ENCODE measurements at places on chromosomes 3 and 15.

DNA sequence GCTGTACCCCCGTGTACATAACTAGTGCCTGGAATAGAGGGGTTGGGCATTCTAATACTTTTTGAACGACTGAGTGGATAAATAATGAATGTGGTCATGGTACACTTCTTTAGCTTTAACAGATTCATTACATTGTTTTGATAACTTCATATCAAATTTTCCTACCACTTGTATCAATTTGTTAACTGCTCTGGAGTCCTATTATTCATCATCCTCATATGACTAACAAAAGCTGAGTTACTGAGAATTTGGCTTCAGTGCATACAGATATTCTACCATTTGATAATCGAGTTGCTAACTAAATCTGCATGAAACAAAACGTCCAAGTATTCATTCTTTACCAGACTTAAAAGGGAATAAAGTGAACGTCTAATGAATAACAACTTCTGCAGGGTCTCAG is 31.7 kb downstream of the FRMD5 start:
- DNase-seq: no peak

- DNase-seq: no peak
Observed at GRCh38 chr15:40936709-40937666, 7.8 kb downstream of the DLL4 start.

DNA sequence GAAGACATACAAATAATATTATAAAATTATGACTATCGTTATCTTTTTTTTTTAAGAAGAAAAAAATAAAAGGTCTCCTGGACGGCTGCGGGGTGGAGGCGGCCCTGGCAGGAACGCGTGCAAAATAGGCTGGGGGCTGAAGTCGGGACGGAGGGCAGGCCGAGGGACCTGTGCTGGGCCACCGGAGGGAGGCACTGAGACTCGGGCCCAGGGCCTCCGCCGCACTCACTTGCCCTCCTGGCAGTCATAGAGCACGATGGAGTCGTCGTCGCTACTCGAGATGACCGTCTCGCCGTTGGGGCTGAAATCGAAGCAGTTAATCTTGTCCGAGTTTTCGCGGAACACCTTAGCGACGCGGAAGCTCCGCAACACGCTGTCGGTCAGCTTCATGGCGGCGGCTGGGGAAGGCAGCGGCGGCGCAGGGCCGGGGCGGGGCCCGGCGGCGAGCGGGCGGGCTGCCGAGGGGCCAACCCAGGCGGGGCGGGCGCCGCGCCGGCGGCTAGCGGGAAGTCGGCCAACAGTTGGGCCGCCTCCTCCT is 408 bp downstream of the WDR82 start:
- peak; percentile 48 for DNase-seq

- DNase-seq: no peak
Observed at GRCh38 chr3:38257583-38257982, 8.0 kb upstream of the SLC22A13 start.

DNA sequence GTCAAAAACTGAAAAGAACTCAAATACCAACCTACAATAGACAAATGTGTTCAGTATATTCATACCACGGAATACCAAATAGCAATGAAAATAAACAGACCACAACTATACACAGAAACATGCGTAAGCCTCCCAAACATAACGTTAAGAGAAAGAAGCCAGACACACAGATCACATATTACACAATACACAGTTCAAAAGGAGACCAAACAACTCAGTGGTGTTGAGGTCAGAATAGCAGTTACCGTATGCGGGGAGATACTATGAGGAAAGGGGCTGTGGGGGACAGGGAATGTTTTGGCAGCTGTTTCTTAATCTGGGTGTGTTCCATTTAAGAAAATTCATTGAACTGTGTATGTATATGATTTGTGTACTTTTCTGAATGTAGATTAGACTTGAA is 6.6 kb downstream of the OSBPL10 start:
- no peak for DNase-seq

- no peak for DNase-seq
Observed at GRCh38 chr15:99151156-99151555, 46.3 kb downstream of the SYNM start.

GRCh38 chr15:93553167-93553935 is 464.3 kb upstream of the RGMA start:
- no peak for DNase-seq

DNA sequence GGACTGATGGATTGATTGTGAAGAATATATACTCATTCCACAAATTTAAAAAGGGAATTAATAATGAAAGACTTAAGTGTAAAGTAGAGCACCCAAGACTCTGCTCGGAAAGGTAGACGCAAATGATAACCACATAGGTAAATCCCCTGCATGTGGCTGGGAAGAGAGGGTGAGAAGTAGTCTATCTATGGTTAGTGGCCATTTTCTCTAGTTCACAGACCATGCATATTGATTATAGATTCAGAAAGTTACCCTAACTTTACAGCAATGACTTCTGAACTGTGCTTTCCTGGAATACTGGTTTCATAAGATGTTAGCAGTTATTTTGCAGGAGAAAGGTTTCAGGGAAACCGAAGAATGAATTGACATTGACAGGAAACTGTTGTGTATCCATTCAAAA is 51.7 kb downstream of the CASR start:
- no peak for DNase-seq

GRCh38 chr3:89098964-89099585 is 8.3 kb upstream of the EPHA3 start:
- no peak for DNase-seq

DNA sequence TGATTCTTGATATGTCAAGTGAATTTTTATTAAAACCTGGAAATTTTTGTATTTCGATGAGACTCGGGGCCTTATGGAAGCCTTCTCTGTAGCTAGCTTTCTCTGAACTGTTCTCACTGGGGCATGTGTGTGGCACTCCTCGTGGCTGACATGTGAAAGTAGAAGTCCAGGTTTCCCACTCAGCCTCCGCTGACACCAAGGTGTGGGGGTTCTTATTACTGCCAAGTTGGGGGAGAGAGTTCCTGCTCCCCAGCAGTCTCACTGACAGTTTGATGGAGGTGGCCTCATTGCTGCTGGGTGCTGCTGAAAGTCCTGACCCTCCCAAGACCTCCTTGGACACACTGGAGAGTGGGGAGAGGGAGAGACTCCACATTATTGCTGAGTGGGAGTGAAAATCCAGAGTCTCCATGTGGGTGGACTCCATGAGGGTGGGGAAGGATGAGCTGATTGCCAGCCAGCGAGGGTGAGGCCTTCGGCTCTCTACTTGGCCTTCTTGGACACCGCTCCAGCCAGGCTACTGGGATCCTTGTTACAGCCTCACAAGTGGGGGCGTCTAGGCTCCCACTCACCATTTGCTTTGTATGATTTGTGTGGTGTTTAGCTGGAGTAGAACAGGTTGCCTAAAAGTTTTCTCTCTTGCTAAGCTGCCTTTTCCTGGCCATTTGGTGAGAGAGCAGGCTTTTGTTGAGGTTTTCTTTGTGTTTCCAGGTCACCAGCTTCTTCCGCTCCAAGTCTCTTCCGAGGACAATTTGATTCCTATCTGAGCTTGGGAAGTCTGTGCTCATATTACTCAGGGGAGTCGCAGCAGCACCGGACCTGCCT is 64.1 kb downstream of the LSM3 start:
- no peak for DNase-seq

GRCh38 chr3:188330138-188330537 is 176.2 kb downstream of the LPP start:
- DNase-seq: no peak

DNA sequence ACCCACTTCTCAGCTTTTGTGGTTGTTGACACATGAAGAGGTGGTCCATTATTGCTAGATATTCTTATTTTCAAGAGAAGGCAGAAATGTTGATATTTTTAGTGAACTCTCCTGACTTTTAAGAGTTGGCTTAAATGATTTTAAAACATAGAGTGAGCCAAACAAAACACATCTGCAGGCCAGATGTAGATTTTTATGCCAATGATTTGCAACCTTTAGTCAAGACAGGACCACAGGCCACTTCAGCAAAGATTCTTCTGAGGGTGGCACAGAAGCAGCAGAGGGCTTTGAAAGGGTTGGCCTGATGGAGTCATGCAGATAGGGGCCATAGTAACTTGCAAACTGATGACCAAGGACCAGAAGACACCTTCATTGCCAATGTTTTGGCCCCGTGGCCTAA is 276.5 kb upstream of the P2RY1 start:
- no peak for DNase-seq

- DNase-seq: no peak
Observed at GRCh38 chr3:77348244-77348855, 308.5 kb downstream of the ROBO2 start.

All from activated CD4-positive, CD25-positive, alpha-beta regulatory T cell treated with anti-CD3 and anti-CD28 coated beads, Interleukin-2, amount 50 U/mL, for 16 hours (primary cell).